ENCODE measurements at places on chromosomes 2 and 18.

DNA sequence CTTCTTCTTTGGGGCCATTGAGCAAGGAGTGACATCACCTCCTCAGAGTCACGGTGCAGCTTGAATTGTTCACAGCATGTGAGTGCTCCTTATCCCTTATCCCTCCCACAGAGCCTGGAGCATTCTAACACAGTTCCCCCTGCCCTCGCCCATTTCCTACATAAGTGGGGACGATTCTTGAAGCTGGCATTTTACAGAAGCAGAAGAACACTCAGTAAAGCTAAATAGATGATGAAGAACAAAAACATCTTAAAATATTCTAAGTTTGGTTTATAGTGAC lies 135.8 kb upstream of the APCDD1 start:
- peaks cover 7% of the 10 kb centered on the region for H3K27me3 ChIP-seq
- no peak for ATAC-seq
- no peaks in the 10 kb centered on the region for H3K36me3 ChIP-seq

DNA sequence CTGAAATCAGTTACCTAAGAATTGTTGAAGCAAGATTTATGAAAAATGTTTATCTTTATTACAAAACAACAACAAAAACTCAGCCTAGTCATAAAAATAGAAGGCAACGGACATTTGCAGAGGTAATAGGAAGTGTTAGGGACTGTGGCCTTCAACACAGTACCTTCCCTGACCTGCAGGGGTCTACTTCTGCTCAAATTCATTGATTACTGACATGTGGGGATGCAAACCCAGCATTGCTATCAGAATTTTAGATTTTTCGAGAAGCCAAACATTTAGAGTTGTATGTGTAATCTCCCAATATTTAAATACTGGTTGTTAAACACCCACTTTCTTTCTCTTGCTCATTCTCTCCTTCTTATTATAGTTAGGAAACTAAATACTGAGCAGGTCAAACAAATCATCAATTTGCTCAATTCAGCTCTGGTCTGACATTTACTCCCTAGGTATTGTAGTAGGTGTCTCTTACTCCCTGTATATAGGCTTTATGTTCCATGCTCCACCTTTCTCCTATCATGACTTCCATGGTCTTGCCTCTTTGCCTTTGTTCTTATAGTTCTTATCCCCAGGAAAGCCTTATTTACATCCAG lies 198.5 kb downstream of the UBE2E3 start:
- H3K27ac ChIP-seq: peak overlapping the region; percentile 67
- peak; percentile 65 for ATAC-seq
- no peaks in the 10 kb centered on the region for H3K36me3 ChIP-seq
- H3K27me3 ChIP-seq: no peaks in the 10 kb centered on the region

DNA sequence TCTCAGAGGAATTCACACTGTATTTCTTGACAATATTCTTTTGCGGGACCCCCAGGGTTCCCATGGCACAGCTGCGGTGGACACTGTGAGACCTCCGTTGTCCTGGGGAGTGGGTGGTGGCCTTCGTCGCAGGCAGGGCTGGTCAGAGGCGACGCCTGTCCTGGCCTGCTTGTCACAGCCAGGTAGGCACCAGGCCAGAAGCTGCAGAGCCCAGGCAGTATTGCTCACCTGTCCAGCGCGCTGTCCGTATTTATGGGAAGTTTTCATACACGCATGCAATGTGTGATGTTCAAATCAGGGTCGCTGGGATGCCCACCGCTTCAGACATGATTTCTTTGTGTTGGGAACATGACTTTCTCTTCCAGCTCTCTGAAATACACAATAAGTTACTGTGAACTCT lies 126.6 kb downstream of the RTP5 start:
- no peak overlapping the region for H3K27ac ChIP-seq
- no peak overlapping the region for H3K4me3 ChIP-seq
- ATAC-seq: no peak
- no peaks in the 10 kb centered on the region for H3K36me3 ChIP-seq
- no peaks in the 10 kb centered on the region for H3K27me3 ChIP-seq
- H3K4me1 ChIP-seq: no peaks in the 10 kb centered on the region

- H3K4me1 ChIP-seq: no peaks in the 10 kb centered on the region
- no peak overlapping the region for H3K4me3 ChIP-seq
- ATAC-seq: no peak
- no peaks in the 10 kb centered on the region for H3K27me3 ChIP-seq
- no peaks in the 10 kb centered on the region for H3K36me3 ChIP-seq
Measured at GRCh38 chr2:126117886-126118285, 538.1 kb upstream of the GYPC start.

DNA sequence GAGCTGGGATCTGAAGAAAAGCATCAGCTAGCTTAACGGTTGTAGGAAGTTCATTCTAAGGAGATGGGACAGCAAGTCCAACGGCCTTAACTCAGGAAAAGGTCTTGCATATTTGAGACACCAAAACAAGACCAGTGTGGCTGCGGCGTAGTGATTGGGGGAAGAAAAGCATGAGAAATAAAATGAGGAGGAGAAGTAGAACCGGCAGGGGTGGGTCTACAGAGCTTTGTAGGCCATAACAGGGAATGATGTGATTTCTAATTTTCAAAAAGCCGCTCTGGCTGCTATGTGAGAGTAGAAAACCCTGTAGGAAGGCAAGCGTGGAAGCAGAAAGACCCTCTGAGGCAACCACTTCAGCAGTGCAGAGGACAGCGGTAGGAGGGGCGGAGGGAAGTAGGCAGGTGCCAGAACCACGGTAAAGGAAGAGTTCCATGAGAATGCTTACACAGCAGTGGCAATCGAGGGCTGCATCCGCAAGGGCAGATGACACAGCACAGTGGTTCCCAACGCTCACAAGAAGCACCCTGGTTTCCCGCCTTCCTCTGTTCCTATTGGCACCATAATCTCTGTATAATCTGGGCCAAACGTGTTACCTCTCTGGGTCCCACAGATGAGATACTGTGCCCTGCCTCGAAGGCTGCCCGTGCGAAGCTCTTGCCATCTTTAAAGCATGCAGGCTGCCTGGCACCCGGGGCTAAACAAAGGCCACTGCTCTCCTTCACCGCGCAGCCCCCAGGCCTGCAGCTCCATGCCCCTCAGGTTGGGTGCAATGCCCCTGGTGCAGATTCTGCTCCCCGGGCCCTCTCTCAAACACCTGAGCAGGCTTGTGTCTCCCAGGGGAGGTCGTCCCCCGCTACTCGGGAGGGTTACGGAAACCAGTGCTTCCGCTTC lies 795 bp downstream of the ANKRD39 start:
- ATAC-seq: peak; percentile 18
- peaks cover 39% of the 10 kb centered on the region for H3K36me3 ChIP-seq
- H3K4me1 ChIP-seq: peaks cover 19% of the 10 kb centered on the region
- H3K27me3 ChIP-seq: no peaks in the 10 kb centered on the region
- H3K4me3 ChIP-seq: peak overlapping the region; percentile 89

Measured in activated T-helper 17 cell treated with anti-CD3 and anti-CD28 coated beads, Interleukin-2, amount 50 U/mL, for 72 hours (primary cell).